Stimulated activated CD4-positive, alpha-beta T cell treated with anti-CD3 and anti-CD28 coated beads, Interleukin-4, amount 100 ng/mL, for 4 hours (primary cell): ENCODE measurements at places on chromosomes 2 and 18.
A peak's percentile ranks its signal among the peaks of the same experiment; 100 is the strongest.

DNA sequence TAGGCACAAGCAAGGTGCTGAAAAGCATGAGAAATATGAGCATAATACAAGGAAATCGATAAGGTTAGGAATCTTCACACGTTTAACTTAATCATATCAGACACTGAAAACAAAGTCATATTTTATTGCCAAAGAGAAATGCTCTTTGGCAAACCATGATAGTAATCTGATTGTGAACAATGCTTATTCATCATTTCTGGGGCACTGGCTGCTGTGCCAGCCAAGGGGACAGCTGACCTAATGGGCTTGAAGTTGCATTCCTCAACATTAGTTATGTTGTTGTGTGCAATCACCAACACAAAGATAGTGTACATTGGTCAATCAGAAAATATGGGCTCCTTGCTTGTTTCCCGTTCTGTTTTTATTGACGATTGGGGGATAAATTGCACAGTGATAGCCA, 83.5 kb downstream of the DPP10 start:
- DNase-seq: no peak

DNA sequence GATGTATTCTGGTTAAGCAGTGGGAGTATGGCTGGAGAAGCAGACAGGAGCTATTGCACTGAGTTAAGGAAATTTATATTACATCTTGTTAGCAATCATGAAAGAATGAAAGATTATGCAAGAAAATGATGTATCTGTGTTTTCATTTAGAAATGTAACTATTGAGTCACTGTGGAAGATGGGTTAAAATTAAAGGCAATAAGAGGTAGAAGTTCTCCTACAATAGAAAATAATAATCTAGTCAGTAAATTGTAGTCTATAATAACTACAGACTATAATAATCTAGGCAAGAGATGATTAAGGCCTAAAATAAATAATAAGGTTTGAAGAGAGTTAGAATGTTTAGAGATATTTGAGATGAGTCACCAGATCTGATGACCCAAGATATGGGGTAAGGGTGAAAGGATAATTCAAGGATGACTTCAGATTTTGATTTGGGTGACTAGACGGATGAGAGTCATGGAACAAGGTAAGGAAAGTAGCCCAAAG, 371.9 kb upstream of the KCNH7 start:
- no peak for DNase-seq

GRCh38 chr2:10042301-10043161, 819 bp upstream of the KLF11 start:
- peak; percentile 15 for DNase-seq

GRCh38 chr18:22167471-22168241, 1.7 kb upstream of the GATA6 start:
- DNase-seq: no peak

- DNase-seq: no peak
Observed at GRCh38 chr2:120995656-120996190, 260.1 kb downstream of the GLI2 start.

GRCh38 chr2:161995553-161996016, 78.4 kb downstream of the DPP4 start:
- peak; percentile 9 for DNase-seq

GRCh38 chr2:134466141-134466540, 212.3 kb downstream of the MGAT5 start:
- DNase-seq: no peak

- no peak for DNase-seq
Observed at GRCh38 chr2:24055750-24056149, 6.2 kb downstream of the FKBP1B start.

GRCh38 chr18:398935-399630, 101.4 kb downstream of the COLEC12 start:
- DNase-seq: no peak
